A673 (cell line): ENCODE measurements at places on chromosomes 1 and 21.

- no peak for DNase-seq
These were observed 345.8 kb downstream of the KIF26B start for GRCh38 chr1:245500546-245500945.

GRCh38 chr1:215777370-215777925 is 210.3 kb downstream of the KCTD3 start:
- DNase-seq, result no peak

GRCh38 chr21:31424058-31424457 is 80.0 kb upstream of the TIAM1 start:
- no peak for DNase-seq

DNA sequence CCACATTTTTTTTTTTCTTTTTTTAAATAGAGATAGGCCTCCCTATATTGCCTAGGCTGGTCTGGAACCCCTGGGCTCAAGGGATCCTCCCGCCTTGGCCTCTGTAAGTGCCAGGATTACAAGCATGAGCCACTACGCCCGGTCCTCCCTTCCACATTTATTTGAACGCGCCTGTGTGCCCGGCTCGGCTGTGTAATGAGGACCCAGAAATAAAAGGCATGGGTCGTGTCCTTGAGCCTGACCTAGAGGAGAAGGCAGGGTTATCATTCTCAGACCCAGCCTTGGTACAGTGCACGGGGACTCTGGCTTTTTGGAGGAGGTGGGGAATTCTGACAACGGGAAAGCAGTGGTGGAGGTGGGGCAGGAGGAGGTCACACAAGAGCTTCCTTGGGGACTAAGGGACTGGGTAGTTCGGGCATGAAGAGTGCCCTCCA is 841 bp downstream of the CENPF start:
- DNase-seq, result peak; percentile 15

DNA sequence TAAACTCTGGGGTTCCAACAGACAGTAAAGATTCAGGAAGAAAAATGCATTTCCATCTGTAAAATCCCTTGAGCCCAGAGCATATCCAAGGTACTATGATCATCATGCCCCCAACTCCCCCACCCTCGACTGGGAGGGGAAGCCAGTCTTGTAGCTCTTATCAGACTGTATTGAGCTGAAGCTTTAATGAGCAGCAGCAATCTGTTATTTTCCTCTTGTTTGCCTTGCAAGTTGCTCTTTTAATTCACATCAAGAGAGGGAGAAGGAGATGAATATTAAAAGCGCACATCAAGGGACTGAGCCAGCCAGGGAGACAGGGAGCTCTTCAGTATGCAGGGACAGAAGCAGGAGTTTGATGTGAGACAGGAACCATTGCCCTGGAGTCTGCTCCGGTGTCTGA is 52.5 kb upstream of the KCNA3 start:
- DNase-seq, result no peak

GRCh38 chr1:9455487-9456234 is 83.6 kb upstream of the SLC25A33 start:
- peak; percentile 73 for DNase-seq

DNA sequence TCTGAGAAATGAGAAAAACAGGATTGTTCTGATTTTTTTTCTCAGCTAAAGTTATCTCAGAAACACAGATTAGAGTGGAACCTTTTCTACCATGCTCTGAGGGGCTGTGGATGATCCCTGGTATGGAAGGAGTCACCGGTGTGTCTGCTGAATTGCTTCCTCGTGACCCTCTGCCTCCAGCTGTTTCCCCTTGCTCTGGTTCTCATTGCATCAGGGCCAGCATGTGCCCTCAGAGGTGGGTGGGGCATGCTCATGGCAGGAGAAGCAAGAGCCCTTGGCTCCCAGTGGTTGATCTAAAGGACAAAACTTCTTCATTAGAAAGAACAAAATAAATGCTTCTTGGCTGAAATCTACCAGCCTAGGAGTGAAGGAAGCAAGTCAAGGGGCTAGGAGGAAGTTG is 183.2 kb upstream of the HMCN1 start:
- no peak for DNase-seq

DNA sequence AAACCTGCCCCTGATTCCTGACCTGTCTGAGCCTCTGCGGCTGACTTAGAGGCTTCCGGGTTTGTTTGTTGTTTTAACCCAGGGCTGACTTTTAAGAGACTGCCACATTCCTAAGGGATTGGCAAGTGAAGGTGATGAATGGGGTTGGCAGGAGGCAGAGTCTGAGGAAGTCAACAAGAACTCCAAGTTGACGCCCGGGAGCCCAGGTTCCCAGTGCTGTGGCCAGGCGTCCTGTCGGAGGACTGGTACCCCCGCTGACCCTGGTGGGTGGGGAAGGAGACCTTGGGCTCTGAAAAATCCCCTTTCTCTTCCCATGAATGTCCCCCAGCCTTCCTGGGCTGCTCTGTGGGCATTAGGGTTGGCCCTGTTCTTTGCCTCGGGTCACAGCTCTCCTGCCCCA is 19.7 kb upstream of the EPS8L3 start:
- DNase-seq, result no peak

- no peak for DNase-seq
These were observed 47.6 kb downstream of the FCRL3 start for GRCh38 chr1:157652859-157653493.

GRCh38 chr1:174469687-174470086 is 21.9 kb downstream of the GPR52 start:
- DNase-seq, result no peak

DNA sequence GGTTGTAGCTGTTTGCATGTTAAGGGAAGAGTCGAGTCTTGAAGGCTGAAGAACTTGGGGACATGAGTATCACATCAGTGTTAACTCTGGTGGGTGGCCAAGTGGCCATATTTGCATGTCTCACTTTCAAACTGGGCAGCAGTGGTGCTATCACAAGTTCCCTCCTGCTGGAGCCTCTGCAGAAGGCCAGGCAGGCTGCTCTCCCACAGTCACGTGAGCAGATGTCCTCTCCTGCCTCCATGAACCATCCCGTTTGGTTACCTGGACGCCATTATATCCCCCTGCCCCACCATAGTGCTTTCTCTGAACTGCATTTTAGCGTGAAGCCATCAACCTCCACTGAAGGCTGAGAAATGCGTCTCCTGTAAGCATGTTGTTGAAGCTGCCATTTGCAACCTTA is 205.1 kb upstream of the LMO4 start:
- no peak for DNase-seq

DNA sequence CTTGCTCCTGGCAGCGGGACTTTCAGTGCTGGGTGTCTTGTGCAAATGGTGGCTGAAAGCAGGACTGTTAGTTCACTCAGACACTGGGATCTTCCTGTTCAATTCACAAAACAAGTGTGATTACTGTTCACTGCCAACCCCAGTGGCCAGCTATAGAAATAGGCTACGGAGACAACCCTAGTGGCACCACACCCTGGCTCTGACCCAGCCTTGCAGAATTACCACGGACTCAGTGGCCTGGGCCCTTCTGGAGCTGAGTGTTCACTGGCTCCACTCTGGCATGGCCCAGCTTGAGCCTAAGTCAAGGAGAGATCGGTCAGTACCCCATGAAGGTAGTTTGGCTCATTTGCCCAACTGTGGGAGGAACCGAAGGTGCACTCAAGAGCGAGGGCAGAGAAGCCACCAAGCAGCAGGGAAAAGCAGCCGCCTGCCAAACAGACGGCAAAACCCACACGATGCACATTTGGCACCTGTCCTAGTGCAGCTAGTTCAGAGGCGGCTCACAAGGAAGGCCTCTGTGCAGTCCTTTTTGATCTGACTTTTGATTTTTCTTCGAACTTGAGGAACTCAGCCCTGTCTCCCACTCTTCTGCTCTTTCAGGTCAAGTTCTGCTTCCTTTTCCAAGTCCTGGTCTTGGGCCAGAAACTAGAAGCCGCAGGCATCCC is 5.9 kb downstream of the KIAA2013 start:
- DNase-seq, result no peak

- DNase-seq, result no peak
These were observed 18.9 kb downstream of the NENF start for GRCh38 chr1:212451416-212452322.

DNA sequence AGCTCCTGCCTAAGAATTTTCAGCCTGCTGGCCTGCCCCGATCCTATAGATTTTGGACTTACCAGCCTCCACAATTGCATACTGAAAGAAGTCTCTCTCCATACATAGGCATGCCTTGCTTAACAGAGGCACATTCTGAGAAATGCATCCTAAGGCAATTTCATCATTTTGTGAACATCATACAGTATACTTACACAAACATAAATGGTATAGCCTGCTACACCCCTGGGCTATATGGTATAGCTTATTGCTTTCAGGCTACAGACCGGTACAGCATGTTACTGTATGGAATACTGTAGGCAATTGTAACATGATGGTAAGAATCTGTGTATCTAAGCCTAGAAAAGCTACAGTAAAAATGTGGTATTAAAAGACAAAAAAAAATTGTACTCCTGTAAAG is 174.7 kb downstream of the NRIP1 start:
- DNase-seq, result no peak

GRCh38 chr1:82695443-82695842 is 894.7 kb downstream of the ADGRL2 start:
- no peak for DNase-seq

DNA sequence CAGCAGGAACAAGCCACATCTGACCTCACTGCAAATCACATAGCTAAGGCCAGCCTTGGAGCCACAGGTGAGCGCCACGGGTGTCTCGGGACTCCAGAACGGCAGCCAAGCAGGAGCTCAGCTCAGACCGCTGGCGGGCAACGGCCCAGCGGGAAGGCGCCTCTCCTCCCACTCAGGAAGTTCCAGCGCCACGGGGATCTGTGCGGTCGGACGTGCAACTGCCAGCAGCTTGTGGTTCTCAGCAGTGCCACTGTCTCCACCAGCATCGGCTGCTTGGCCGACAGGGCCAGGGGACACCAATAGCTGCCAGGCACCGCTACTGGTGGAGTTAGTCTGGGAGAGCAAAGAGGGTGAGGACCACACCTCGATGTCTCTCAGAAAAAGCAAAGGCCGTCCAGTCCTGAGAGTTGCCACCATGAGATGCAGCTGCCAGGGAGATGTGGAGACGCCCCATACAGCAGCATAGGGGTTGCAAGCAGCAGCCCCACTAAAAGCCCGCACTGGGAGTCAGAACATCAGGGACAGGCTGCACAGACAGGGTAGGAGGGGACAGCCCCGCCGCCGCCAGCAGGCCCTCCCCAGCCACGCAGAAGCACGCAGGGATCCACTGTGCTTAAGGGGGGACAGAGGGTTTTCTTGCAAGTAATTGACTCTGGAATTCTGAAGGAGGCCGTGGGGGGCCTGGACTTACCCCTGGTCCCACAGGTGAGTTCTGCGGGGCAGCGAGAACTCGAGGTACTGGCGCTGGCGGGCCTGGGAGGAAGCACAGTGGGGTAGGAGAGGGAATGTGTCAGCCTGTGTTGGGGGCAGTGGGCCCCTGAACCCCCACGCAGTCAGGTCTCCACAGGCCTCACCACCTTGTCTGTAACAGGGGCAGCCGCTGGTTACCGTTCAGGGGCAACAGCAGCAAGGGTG is 83.5 kb downstream of the NPHP4 start:
- DNase-seq, result peak; percentile 93

DNA sequence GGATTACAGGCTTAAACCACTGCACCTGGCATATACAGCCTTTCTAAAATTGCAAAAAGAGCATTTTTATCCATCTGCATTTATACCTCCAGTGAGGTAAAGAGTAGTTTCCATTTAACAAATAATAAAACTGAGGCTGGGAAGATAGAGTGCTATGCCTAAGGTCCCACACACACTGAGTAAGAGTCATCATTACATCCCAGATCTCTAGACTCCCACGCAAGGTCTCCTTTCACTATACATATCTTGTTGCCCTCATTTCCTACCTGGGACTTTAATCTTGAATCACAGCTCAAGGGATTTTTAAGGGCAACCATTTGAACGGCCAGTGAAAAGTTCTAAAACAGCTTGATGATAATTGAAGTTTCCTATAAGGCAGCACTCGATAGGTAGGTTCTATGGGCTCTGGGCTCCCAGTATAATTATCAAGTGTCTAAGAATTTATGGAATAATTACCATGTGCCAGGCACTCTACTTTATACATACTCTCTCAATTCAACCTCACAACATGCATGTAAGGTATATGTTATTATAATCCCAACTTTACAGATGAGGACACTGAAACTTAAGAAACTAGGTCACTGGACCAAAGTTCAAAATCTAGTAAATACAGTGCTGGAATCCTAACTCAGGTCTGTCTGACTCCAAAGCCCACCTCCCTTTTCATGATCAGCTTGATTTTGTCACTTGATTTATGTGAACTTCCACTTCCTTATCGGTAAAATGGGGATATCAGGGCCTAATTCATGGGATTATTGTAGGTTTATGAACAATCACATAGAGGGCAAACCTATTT is 23.3 kb upstream of the EPS15 start:
- DNase-seq, result no peak

DNA sequence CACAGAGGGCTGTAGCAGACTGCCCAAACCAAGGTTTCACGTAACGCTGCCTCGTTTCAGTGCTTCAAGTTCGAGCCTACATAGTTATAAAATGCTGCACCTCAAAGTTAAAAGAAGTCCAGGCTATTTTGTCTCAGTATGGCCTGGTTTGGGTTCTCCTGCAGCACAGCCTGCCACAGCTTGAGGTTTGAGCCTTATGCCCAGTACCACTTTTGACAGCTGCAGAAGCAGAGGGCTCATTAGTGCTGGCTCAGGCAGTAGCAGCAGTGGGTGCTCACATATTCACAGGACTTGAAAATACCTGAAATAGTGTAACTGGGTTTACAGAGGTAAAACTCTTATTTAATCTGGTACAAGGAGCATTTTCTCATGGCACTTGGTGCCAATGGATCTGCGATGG is 15.3 kb downstream of the SPATA46 start:
- DNase-seq, result no peak

- DNase-seq, result no peak
These were observed 219.8 kb upstream of the PRMT6 start for GRCh38 chr1:106836708-106837107.

DNA sequence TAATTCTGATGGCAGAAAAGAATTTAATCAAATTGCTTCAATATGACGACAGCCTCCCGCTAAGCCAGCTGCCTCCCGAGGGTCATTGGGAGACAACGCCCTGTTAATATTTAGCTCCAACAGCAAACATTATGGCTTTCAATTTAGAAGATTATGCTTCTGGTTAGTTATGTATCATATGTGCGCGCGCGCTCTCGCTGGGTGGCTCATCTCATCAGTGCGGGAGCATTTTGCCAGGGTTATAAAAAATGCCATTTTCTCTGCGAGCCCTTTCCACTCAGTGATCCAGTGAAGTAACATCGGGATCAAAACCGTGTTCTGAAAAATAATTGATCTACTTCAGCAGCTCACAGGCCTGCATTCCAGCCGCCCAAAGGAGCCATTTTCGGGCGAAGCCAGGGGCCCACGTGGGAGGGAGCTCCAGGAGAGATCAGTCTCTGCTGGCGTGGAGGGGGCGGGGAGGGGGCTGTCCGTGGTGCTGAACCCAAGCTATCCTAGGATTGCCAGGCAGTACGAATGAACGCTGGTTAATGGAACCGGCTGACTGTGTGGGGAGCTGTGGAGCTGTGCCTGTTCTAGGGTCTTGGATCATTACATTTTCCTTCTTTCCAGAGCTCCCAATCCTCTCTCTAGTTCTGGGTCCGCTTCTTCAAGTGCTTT is 219.1 kb upstream of the ZC3H12A start:
- DNase-seq, result peak; percentile 60
